NCI-H524 treated with DMSO at 0.1 percent for 48 hours (cell line): ENCODE measurements at places on chromosomes 5 and 9.
A peak's percentile ranks its signal among the peaks of the same experiment; 100 is the strongest.

GRCh38 chr5:17154211-17154996 lies 63.0 kb upstream of the BASP1 start:
- peak; percentile 25 for DNase-seq

- DNase-seq: peak; percentile 9
Measured at GRCh38 chr9:95048225-95049087, 269.1 kb downstream of the FANCC start.

GRCh38 chr5:68465934-68466551 lies 250.5 kb downstream of the PIK3R1 start:
- DNase-seq: no peak

- DNase-seq: no peak
Measured at GRCh38 chr9:98521141-98521540, 187.6 kb downstream of the GABBR2 start.

GRCh38 chr5:74639807-74640449 lies 600 bp downstream of the ENC1 start:
- DNase-seq: no peak

GRCh38 chr5:37355161-37355560 lies 15.7 kb downstream of the NUP155 start:
- no peak for DNase-seq
